HFFc6 (cell line): ENCODE measurements at places on chromosomes 2 and 18.

DNA sequence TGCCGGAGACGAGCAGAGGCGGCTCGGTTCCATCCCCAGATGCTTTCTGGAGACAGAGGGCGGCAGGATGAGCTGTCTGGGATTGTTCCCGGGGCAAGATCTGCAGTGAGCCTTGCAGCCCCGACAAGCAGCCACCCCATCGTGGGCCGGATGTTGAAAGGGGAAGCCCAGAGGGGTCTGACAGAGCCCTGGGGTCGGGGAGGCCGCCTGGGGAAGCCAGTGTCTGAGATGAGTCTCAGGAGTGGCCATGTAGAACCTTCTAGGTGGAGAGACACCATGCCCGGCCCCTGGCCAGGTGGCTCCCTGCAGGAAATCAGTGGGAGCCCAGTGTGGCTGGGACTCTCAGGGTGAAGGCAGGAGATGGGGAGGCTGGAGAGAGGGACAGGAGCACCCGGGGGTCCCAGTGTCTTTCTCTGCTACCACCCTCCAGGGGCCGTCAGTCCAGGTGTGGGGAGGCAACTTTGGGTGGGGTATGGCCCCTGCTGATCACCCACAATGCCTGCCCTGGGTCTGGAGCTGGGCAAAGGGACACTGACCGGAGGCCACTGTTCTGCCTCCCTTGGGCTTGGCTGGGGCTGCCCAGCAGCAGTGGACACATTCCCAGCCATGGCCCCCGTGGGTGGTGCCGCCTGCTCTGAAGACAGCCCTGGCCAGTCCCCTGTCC is 128.3 kb upstream of the HS6ST1 start:
- no peak for DNase-seq

DNA sequence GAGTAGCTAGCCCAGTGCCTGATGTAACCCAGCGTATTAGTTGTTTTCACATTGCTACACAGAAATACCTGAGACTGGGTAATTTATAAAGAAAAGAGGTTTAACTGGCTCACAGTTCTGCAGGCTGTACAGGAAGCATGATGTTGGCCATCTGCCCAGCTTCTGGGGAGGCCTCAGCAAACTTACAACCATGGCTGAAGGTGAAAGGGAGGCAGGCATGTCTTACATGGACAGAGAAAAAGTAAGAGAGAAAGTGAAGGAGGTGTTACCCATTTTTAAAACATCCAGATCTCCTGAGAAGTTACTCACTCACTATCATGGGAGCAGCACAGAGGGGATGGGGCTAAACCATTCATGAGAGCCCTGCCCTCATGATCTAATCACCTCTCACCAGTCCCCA is 6.1 kb upstream of the CYRIA start:
- DNase-seq, result no peak

DNA sequence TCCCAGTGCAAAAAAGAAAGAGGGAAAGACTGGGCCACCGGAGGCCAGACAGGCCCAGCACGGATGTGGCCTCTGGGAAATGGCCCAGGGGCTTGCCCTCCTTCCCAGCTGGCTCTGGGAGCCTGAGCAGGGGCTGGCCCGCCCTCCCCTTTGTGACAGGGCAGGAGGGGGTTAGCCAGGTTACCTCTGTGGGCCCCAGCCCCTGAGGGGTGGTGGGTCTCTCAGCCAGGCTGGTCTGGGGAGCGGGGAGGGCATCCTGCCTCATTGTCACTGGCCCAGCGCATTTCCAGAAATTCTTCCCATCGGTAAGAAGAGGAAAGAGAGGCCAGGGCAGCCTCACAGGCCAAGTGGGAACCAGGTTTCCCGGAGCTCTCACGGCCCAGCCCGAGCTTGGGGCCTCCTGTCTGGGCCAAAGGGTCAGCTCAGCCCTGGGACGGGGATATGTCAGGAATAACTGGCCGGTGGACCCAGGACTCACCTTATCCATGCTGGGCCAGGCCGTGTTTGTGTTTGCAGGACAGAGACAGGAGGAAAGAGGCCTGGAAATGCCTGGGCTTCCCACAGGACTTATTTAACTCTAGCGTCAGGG is 182.2 kb downstream of the ZFP36L2 start:
- no peak for DNase-seq

DNA sequence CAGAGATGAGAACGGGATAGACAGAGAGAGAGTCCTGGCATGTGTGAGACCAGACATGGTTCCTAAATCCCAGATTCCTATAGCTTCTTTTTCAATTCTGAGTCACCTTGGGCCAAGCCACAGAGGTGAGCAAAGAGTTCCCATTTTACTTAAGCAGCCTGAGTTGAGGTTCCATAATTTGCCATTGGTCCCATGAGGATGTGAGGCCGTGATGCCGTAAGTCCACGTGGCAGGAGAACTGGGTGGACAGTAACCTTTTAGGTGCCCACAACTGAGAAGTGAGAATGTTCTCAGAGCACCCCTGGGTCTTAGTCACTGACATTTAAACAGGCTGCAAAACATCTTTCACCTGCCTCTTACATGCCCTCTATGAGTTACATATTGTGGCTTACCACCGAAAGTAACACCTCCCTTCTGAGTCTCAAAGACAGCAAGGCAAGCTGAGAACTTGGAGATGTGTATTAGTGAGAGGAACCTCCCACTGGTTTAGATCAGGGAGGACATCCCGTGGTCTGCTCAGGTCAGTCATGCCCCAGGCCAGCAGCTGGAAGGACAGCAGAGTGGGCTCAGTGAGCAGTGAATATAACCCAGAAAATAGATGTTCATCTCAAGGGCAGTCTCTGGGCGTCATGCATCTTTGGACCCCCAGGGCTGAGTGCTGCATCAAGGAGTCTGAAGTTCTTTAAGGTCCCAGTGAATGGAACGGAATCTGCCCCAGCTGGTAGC is 127.9 kb upstream of the LGALSL start:
- DNase-seq, result no peak

DNA sequence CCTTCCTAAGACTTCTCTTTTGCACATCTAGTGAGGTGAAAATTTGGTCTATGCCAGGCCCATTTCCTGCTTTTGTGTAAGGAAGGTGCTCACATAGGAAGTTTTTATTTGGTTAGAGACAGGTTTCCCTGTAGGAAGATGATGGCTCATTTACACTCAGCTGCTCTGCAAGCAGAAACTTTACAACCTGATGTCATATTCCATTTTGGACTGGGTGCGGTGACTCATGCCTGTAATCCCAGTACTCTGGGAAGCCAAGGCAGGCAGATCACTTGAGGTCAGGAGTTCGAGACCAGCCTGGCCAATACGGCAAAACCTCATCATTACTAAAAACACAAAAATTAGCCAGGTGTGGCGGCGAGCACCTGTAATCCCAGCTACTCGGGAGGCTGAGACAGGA is 35.8 kb downstream of the CASP10 start:
- DNase-seq, result peak; percentile 11

DNA sequence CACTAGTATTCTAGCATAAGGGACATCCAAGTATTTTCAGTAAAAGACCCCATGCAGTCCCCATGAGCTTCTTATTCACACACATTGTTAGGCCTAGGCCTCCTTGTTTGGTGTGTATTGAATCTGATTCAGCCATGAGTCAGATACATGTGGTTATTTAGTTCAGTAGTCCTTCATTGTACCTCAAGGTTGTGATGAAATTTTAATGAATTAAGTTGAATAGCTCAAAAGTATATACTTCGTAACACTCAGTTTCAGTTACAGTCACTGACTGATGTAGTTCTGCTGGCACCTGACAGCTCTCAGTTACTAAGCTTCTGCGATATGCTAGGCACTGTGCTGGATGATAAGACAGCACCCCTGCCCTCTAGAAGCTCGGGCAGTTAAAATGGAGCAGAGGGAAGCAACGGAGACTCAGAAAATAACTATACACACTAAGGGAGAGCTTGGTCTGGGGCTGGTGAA is 86.4 kb downstream of the XRCC5 start:
- peak; percentile 82 for DNase-seq

DNA sequence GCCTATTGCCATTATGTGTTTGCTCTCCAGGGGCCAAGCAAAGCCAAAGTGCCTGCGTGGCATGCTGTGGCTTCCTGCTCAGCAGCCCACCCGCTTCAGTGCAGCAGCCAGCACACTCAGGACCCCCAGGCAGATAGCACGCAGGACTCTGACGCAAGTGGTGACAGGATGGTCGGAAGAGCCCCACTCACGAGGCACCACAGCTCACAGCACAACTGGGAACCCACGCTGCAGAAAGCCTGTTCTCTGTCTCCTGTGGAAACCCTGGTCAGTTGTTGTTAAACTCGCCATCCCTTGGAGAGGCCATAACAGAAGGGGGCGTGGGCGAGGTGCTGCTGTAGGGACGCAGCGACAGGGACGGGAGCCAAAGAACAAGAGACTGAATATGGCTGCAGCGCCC is 76.4 kb downstream of the HDAC4 start:
- DNase-seq, result no peak

DNA sequence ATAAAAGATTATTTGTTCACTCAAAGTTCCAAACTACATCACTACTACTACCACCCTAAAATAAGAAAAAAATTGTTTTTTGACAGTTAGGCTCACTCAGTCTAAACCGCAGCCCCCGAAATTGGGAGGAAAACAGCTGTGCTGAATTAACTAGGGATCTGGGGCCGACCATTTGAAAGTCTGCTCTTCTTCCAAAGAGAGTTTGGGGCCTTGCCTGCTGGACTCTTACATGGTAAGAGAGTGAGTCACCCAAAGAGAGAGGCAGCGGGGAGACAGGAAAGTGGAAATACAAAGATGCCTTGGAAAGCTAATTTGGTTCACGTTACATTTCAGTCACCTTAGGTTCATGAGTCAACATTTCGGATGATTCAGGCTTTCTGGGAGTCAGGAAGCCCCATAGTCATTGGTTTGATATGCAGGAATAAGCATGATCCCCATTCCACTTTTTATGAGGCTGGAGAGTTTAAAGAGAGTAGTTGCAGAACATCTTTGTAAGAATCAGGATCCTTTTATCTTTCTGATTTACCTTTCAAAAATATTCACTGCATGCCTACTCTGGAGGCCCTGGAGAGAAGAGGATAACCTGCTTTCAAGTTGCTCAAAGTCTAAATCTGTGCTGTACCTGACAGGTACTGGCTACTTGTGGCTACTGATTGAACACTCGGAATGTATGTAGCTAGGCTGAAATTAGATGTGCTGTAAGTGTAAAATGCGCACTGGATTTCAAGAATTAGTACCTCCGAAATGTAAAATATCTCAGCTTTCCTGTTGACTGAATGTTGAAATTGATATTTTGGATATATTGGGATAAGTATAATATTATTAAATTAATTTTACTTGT is 995 bp upstream of the RTN4 start:
- peak; percentile 100 for DNase-seq

- DNase-seq, result no peak
Measured at GRCh38 chr2:19900931-19901441, 797 bp downstream of the TTC32 start.

DNA sequence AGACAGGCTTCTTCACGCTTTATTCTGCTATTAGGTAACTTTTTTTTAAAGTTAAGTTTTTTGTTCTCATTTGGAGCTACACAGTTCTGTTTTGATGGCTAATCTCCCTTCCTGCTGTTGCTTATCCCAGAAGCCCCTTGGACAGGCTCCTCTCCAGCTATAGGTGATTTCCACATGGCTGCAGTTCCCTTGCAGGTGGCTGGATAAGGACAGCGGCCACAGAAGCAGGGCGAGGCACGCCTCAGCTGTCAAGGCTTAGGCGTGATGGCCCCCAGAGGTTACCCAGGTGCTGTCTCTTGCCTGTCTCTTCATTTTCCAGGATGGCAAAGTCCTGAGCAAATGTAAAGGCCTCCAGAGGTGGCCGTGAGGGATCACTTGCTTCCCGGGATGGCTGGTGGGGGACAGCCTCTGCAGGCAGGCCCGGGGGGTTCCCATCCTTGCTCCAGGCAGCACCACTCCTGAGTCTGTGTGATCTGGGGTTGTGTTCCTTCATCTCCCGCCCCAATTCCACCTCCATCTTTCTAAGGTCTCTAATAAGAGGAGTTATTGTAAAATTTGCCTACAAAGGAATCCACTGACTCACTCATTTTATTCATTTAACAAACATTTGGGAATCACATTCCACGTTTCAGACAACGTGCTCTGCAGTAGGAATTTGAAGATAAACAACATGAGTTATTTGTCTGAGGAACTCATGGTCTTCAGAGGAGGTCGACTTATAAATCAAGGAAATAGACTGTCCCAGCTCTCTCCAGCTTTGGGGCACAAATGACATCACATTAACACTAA is 53.4 kb downstream of the NAPG start:
- DNase-seq, result peak; percentile 52

- DNase-seq, result no peak
Measured at GRCh38 chr18:43060020-43060419, 55.5 kb downstream of the RIT2 start.

- DNase-seq, result no peak
Measured at GRCh38 chr2:168490946-168491605, 35.0 kb downstream of the CERS6 start.

DNA sequence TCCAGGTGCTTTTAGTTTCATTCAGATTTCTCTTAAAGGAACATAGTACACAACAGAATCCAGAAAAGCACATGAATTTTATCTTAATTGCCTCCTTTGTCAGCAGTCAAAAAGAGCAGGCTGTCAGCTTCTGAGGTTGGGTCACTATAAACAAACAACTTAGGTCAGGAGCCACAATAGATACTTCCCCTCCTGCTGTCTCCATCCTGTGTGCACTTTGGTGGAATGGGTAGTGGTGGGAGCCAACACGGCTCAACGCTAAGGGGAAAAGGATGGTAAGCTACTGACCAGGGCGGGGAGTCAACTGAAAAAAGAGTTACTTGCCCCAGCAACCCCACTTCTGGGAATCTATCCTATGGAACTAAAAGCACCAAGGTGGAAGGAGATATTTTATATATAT is 121.9 kb downstream of the PAX3 start:
- DNase-seq, result no peak

- no peak for DNase-seq
Measured at GRCh38 chr2:58788402-58788801, 547.3 kb upstream of the FANCL start.

GRCh38 chr2:191866675-191867506 is 20.0 kb upstream of the CAVIN2 start:
- peak; percentile 84 for DNase-seq

DNA sequence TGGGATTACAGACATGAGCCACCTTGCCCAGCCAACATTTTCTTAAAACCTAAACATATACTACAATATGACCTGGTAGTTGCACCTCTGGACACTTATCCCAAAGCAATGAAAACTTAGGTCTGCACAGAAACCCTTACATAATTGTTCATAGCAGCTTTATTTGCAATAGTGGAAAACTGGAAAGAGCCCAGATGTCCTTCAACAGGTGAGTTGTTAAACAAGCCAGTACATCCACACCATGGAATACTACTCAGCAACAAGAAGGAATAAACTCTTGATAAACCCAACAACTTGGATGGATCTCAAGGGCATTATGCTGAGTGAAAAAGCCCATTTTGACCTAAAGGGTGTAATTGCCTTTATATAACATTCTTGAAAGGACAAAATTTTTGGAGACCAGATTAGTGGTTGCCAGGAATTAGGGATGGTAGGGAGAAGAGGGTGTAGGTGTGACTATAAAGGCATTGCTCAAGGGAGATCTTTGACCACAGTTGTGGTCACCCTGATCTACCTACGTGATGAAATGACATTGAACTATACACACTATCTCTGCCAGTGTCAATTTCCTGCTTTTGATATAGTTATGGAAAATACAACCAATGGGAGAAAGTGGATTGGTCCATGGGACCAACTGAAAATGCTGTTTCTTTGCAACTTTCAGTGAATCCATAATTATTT is 11.9 kb upstream of the AMMECR1L start:
- no peak for DNase-seq

GRCh38 chr2:238397356-238397755 is 29.4 kb upstream of the ASB1 start:
- DNase-seq, result no peak

GRCh38 chr2:20397811-20398447 is 47.3 kb upstream of the PUM2 start:
- no peak for DNase-seq
